ENCODE measurements at places on chromosomes 5 and 9.

DNA sequence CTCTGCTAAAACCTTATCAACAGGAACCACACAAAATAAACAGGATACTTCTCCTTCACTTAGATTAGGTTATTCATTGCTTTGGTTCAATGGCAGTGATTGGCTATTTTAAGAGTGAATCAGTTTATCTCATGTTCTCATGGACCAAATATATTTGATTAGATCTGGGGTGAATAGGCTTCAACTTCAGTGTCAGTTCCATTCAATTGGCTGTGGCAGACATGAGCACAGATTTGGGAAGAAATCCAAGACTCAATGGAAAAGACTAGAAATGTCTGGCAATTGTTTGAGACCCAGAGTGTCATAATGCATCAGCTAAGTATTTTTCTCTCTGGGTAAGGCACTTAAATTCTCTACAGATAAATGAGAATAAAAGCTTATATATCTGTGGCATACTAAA, 37.1 kb downstream of the CDH18 start:
- DNase-seq, result no peak

GRCh38 chr5:77155179-77155785, 55.2 kb upstream of the PDE8B start:
- DNase-seq, result no peak

DNA sequence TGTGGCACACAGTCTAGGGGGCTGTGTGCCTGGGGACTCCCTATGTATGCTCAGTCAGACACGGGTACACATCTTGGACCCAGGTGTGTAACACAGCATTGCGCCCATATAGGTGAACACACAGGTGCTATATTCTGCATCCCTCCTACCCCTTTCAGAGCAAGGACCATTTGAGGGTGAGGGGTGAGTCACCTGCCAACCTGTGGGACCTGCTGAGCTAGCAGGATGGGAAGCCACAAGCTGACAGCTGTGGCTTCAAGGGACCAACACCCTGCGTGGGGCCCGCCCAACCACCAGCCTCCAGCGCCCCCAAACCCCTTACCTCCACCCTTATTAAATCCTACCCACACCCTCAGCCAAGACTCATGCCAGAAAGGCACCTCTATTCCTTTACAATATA, 14.6 kb upstream of the AQP7 start:
- DNase-seq, result no peak

DNA sequence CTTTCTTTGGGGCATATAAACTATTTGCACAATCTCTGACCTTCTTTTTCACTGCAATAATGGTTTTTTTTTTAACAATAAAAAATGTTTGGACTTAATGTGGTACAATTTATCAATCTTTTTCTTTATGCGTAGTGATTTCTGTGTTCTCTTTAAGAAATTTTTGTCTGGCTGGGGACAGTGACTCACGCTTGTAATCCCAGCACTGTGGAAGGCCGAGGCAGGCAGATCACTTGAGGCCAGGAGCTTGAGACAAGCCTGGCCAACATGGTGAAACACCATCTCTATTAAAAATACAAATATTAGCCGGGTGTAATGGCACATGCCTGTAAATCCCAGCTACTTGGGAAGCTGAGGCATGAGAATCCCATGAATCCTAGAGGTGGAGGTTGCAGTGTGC, 72.3 kb downstream of the STK32A start:
- no peak for DNase-seq

DNA sequence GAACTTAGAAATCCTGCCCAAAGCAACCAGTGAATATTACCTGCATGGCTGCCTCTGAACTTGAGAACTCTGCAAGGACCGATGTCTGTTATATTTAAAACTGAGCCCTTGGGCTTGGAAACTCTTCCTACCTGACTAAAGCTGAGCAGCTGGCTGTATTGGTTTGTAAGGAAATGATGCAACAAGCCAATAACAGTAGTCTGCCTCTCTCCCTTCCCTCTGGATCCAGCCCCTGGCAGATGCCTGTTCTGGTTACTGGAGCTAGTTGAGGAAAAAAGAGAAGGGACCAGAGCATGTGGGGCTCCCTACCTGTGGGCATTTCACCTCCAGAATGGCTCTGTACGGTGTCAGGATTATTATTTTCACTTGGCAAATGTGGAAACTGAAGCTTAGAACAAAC, 34.7 kb downstream of the SH3RF2 start:
- DNase-seq, result no peak

GRCh38 chr9:111657051-111657450, 4.4 kb upstream of the GNG10 start:
- DNase-seq, result no peak

All from activated naive CD4-positive, alpha-beta T cell (primary cell).